Hematopoietic multipotent progenitor cell (in vitro differentiated cells): ENCODE measurements at places on chromosomes 6 and 20. TPM values are rescaled to one million over a fixed set of nuclear protein-coding genes. Genes with fewer than 3 reads are reported as not detected.

SLC52A3 gene
- 2.2 TPM for total RNA-seq

- DNase-seq = no peak
Measured at GRCh38 chr6:119259027-119259426, 90.5 kb downstream of the MAN1A1 start.

ETV7 gene
- total RNA-seq = 0.27 TPM

GRCh38 chr20:38252292-38253288 is 7.9 kb downstream of the KIAA1755 start:
- DNase-seq = no peak

DNA sequence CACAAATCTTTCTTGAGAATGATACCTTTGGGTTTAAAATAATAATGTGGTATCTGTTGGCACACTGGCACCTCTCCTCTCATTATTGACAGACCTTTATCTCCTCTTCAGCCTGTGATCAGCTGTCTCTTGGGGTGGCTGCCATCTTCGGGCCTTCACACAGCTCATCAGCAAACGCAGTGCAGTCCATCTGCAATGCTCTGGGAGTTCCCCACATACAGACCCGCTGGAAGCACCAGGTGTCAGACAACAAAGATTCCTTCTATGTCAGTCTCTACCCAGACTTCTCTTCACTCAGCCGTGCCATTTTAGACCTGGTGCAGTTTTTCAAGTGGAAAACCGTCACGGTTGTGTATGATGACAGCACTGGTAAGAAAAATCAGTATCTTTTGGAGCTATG is 232.8 kb downstream of the GRIK2 start:
- no peak for DNase-seq

- DNase-seq = no peak
Measured at GRCh38 chr6:147154454-147154853, 49.8 kb upstream of the STXBP5 start.

DNA sequence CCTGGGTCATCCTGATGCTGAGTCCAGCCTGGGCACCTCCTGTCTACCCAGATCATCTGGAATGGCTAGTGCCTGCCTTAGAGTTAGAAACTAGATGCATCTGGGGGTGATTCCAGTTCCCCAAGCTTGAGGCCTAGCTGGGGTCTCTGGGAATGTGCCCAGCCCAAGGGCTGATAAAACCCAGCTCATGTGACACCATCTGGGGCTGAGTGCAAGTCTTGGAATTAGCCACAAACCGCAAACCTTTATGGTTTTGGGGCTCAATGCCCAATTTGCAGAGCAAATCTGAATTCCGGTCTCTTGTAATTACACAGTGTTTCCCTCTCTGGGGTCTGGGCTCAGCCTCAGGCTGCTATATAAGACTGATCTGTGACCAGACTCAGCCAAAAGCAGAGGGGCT is at the start of gene BPIFB4:
TSS of gene BPIFB4 (plus strand) at position 385 of the 400 bp plus-strand sequence. CDS start 1,884 bp downstream, outside the sequence.
- DNase-seq = no peak

DNA sequence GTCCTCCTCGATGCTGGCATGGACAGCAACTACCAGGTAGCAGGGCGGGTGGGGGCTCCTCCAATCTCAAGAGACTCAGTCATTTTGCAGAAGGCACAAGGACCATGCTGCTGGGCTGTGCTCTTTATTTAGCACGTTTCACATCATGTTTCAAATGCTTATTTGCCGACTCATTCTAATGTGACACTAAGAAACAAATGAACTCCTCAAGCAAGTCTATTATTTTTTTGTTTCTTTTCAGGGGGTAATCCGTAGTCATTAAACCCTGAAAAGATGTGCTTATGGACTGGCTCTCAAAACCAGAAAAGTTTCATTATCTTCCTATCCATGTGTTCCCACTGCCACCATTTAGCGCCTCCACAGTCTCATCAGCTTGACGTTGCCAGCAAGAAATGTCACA is 92.9 kb downstream of the ANKS1A start:
- DNase-seq = peak; percentile 16

- DNase-seq = no peak
Measured at GRCh38 chr6:125173341-125174095, 19.9 kb downstream of the TPD52L1 start.

DNA sequence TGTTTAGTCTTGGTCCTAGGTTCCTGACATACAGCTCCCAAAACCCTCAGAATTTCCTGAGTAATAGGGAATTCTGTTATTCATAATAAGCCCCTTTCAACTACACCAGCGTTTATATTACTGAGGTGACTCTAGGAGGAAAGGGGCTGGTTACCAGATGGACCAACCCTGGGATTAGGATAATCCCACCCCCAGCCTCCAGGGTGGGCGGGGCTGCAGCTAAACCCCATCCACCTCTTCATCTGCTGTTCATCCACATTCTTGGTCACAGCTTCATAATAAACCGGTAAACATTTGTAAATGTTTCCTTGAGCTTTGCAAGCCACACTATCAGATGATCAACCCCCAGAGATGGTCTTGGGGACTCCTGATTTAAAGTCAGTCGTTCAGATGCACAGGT is 38.3 kb downstream of the NINL start:
- DNase-seq = no peak

- DNase-seq = no peak
Measured at GRCh38 chr6:159691963-159692287, 1.1 kb downstream of the SOD2 start.

- no peak for DNase-seq
Measured at GRCh38 chr6:26500102-26500501, at the start of gene BTN1A1. BTN1A1 (plus strand) TSS chr6:26500303; CDS start chr6:26501287, 984 bp downstream.

DNA sequence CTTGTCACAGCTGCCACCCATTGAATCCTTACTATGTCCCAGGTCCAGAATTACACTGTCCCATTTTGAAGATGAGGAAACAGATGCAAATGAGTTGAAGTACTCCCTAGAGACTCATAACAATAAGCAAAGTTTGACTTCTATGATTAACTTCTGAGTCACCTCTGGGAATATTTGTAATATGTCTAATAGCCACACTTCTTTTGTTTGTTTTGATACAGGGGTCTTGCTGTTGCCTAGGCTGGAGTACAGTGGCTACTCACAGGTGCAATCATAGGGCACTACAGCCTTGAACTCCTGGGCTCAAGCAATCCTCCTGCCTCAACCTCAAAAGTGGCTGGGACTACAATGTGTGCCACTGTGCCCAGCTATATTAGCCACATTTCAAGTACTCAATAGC is 11.4 kb upstream of the SOX12 start:
- DNase-seq = no peak

GRCh38 chr20:25276533-25277050 is 28.7 kb downstream of the PYGB start:
- no peak for DNase-seq

DNA sequence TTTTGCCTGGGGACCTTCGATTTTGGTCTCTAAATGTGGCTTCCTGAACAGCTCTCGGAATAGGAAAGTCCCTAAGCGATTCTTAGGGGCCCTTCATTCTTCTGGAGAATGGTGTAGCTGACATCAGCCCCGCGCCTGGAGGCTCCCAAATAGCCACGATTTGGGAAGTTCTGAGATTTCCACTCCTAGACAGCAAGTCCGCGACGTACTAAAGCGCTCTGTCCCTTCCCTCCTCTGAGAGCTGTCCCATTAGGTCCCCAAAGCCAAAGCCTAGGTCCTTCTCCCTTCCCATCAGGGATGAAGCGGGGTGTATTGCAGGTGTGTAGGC is 756 bp downstream of the MOXD1 start:
- no peak for DNase-seq

DNA sequence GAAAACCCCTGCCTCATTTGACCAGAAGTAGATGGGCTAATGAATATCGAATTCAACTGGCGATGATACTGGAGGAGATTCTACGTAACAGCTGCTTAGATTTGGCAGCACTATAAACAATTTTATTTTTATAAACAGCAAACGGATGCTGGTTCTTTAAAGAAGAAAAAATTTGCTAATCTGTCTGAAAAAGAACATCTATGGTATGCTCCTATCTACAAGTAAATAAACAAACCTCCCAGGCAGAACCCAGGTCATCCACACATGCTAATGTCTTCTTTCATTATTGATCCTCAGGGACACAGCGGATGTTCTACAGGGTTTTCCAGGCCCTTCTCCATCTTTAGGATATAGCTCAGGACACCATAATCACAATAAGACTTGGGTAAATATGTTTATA is 291.3 kb downstream of the ALDH8A1 start:
- no peak for DNase-seq

DNA sequence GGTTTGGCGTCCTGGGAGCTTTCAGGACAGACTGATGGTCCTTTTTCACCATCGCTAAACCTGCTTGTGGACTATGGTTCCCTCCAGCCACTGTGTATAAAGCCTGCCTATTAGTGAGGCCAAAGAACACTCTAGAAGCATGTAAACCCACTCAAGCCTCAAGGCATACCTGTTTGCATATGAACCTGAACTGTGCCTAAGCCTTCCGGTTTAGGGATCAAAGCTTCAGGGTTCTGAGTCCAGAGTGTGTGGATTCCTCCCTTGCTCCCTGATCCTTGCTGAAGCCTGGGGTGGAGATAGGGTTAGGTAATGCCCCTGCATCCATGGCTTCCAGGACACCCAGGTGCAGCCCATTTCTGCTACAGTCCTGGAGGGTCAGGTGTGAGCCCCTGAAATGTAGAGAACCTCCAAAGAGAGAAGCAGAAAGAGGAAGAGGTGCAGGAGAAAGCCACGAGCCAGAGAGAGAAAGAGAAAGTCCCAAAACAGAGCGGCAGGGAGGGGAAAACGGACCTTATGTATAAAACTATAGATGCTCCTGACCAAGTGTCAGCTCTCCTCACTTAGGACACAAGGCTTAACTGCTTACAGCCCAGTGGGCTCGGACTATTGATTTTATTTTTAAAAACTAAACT is 93.3 kb downstream of the SCML4 start:
- DNase-seq = no peak

TPX2 gene
- 5.1 TPM for total RNA-seq

DNA sequence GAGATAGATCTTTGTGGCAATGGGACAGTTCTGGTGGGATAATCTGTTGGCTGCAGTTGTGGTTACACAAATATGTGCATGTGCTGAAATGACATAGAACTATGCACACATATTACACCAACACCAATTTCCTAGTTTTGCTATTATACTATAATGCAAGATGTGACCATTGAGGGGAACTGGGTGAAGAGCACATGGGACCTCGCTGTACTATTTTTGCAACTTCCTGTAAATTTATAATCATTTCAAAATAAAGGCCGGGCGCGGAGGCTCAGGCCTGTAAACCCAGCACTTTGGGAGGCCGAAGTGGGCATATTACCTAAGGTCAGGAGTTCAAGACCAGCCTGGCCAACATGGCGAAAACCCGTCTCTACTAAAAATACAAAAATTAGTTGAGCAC is 8.7 kb downstream of the ARMC12 start:
- no peak for DNase-seq

DNA sequence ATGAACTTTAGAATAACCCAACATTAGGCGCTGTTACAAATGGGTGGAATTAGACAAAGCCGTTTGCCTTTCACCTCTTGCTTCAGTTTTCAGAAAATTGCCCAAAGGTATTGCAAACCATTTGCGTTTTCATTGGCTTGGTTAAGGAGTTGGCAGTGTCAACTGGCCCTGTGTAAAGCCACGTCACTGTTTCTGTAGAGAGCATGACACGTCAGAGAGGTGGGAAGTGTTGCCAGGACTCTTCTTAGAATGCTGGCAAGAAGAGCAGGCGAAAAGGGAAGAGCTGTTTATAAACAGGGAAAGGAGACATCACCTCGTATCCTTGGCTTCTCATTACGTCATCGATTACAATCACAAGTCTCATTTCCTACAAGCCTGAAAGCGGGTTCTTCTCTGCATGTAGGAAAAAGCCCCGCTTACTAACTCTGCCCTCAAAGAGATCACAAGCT is 4.2 kb upstream of the IRF4 start:
- DNase-seq = no peak

PKIB gene
- not detected for total RNA-seq

DNA sequence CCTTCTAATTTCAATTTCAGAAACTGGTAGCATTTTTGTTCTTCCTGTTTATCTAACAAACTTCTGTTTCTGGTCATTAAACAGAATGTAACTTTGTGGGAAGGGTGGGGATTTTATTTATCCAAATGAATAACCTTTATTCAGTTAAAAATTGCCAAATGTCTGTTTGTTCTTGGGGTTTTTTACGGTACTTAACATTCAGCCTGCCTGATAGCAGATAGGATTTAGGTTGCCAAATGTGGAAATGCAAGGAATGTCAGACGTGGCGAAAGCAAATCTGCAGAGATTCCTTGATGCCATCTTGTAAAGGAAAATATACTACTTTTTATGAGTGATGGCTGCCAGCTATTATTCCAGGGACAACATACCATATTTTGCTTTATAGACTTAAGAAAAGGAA is 95.7 kb downstream of the LYRM2 start:
- DNase-seq = no peak

DNA sequence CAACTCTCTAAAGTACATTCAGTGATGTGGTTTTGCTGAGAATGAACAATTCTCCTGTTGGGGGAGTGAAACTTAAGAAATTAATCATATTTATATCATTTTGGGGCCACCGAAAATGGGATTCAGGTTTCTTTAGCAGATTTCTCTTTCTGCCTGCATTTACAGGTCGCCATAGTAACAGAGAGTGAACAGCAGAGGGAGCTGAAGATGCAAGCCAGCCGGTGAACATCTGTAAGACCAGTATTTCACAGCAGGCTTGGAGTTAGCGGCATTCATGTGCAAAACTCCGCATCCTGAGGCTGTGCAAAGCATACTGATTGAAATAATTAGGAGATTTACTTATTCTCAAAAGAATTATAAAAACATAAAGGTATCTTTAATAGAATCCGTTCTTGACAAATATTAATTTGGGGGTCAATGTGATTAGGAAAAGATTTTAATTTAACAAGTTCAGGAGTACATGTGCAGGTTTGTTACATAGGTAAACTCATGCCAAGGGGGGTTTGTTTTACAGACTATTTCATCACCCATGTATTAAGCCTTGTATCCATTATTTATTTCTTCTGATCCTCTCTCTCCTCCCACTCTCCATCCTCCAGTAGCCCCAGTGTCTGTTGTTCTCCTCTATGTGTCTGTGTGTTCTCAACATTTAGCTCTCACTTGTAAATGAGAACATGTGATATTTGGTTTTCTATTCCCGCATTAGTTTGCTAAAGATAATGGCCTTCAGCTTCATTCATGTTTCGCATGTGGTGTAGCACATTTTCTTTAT is 17.8 kb upstream of the HSF2 start:
- peak; percentile 18 for DNase-seq

PRIM2 gene
- 12.4 TPM for total RNA-seq

DNA sequence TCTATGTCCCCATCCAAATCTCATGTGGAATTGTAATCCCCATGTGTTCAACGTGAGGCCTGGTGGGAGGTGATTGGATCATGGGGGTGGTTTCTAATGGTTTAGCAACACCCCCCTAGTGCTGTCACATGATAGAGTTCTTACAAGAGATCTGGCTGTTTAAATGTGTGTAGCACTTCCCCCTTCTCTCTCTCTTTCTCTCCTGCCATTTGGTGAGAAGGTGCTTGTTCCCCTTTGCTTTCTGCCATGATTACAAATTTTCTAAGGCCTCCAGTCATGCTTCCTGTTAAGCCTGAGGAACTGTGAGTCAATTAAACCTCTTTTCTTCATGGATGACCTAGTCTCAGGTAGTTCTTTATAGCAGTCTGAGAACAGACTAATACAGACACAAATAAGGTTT is 165.4 kb downstream of the OGFRL1 start:
- DNase-seq = no peak

MLIP gene
- total RNA-seq = not detected
